ENCODE measurements at places on chromosomes 12 and 14.

DNA sequence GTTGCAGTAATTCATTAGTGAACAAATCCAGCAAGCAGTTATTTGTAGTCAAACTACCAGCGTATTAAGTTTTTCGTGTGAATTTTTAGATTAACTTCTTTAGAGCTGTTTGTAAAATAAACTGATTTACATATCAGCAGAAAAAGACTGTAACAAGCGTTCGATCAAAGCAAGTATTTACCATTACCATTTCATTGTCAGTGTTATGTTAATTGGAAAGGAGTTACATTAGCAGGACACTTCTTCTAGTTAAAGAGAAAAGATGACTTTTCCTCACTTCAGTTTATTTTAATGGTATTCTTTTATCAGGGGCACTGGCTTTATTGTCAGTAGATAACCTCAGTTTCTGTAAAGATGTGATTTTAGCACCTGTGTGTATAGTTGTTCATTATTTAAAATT lies 151.1 kb upstream of the AEBP2 start:
- DNase-seq: no peak

DNA sequence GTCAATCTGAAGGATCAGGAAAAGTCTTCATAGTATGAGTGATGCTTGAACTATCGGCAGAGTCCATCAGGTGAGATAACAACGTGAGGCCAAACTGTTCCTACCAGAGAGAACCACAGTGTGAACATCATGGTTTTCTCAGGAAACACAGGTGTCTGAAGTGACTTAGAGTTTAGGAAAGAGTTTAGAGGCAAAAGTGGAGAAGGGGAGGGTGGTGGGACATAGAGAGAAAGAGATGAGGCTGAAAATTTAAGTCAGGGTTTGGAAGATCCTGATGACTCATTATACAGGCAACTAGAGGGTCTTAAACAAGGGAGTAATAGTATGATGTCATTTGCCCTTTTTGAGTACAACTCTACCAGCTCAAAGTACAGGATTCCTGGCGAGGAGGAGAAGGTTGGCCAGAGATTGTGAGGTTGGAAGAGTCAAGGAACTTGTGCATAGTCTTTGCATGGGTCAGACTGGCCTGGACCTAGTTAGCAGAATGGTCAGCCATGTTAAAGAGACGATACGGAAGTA lies 16.0 kb downstream of the CPNE8 start:
- DNase-seq: no peak

DNA sequence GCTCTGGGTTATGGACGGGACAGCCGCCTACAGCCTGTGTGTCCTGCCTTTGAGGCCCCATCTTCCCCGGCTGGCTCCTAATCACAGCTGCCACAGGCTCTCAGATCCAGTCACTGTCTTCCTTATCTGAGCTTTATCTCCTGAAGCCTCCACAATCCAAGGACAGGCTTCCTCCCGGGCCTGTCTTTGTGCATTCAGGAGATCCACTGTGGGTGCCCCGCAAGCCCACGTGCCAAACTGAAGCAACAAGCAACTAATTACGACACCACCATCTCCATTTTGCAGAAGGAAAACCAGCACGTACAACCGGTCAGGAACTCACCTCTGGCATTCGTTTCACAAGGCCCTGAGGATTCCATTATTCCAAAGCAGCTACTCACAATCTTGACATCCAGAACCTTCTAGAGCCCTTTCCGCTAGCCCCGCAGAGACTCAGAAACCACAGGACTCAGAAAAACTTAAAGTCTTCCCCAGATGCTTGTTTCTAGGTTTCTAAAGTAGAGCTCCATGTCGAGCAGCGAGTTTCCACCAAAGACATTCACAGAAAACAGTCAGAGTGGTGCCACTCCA lies 14.0 kb downstream of the SYNE3 start:
- no peak for DNase-seq

DNA sequence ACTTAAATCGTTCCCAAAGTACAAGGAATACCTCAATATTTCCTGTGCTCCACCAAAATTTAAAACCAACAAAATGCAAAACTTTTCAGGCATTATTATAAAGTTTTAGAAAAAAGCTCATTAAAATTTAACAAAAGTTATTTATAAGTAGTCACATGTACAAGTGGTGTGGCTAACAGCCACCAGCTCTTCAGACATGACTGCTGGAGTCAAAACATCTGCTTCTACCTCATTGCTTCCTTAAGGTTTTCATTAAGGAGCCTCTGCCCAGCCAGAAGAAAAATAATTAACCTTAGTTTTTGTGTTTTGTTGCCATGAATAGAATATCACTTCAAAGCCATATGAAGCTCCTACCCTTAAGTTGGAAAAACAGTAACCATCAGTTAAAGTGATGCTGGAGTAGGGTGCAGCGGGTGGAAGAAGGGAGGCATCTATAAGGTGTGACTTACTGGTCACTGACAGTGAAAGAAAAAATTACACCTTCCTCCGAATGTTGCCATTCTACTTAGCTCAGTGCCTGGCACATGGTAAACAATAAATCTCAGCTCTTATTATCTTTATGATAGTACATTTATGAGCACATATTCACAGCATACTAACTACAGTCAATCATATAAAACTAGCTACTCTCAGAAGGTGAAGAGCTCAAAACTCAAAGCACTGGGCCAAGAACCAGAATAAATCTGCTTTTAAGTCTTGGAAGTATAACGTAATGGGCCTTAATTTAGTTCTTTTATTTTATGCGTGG lies 57.7 kb downstream of the GALC start:
- DNase-seq: no peak

DNA sequence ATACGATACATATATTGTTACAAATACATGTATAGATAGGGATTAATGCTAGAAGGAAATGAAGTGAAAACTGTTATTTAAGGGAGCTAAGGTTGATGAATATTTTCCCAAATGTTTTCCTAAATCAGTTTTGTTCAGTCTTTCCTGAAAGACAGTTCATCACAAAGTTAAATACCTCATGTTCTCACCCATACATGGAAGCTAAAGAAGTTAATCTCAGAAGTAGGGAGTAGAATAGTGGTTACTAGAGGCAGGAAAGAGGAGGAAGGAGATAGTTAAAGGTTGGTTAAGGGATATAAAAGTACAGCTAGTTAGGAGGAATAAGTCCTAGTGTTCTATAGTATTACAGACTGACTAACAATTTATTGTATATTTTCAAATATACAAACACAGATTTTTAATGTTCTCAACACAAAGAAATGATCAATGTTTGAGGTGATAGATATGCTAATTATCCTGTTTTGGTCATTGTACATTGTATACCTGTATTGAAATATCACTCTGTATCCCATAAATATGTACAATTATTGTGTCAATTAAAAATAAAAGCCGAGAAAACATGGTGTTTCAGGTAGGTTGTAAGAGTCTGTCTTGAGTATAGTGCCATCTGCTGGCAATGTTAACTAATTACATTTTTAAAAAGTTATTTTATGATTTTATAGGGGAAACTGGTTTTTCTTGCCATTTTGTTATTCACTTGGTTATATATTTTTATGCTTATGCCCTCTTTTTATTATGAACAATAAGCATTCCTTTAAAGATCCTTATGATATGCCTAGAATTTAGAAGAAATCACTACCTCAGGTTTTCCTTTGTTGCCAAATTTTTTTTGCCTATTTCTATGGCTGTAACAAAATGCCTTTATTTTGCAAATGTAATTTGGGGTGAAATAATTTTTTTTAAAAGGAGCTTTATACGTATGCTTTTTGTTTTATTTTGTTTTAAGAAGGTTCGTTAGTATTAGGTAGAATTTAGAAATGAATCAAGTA lies 26.9 kb downstream of the ZDHHC17 start:
- DNase-seq: no peak

GRCh38 chr12:64029013-64029857 lies 184.7 kb downstream of the SRGAP1 start:
- DNase-seq: no peak

GRCh38 chr14:60195179-60195810 lies 30.1 kb upstream of the DHRS7 start:
- no peak for DNase-seq

DNA sequence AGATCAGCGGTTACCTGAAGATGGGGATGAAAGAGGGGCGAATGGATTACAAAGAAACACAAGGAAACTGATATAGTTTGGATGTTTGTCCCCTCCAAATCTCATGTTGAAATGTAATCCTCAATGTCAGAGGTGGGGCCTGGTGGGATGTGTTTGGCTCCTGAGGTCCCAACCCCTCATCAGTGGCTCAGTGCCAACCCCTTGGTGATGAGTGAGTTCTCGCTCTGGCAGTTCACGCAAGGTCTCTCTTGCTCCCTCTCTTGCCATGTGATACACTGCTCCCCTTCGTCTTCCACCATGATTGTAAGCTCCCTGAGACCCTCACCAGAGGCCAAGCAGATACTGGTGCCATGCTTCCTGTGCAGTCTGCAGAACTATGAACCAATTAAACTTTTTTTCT lies 28.0 kb downstream of the ITGA7 start:
- DNase-seq: peak; percentile 38
